NCI-H2107 (cell line): ENCODE measurements at places on chromosomes 2 and 18.

DNA sequence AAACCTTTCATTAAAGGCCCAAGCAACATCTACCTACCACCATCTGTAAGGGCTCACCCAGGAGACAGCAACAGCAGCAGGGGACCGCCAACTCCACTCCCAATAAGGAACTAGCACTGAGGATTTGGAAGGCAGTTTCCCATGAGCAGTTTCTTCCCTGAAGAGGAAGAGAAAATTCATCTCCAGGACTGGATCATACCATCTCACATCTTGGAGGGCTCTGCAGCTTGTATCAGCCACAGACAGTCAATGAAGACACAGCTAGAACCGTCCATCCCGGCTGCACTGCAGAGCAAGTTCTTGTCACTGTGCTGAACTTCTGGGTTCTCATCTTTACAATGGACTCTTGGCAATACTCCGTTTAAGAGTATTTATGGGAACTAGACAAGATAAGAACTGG is 2.8 kb upstream of the GYPC start:
- no peak for DNase-seq

DNA sequence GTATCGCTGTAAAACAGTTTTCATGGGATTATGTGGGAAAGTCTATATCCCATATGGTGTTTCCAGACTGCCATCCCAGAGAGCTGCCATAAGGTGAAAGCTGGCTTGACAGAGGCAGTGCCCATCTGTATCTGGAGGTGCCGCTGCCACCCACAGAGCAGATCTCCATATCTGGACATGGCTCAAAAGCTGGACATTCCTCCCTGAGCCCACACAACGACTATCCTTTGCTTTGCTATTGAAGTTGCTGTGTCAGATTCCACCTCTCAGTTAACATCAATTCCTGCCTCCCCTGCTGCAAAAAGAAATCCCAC is 55.2 kb downstream of the RND3 start:
- DNase-seq: no peak

GRCh38 chr2:127428057-127428814 is 10.0 kb downstream of the PROC start:
- DNase-seq: no peak

DNA sequence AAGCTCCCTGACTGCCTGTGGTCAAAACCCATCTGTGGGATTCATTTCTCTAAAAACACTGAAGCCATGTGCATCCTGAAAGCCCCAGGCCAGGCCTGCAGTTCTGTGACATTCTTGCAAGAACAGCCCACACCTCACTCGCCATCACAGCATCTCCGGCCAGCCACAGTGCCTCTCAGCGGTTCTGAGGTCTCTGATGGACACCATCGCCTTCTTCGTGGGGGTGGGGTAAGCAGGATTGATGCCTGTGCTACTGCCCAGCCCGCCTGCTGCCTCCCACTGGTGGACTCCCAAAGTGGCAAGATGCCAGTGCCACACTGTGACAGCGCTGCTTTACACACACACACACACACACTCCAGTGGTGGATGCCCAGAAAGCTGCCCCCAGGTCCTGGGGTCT is 5.2 kb upstream of the PRLH start:
- no peak for DNase-seq

DNA sequence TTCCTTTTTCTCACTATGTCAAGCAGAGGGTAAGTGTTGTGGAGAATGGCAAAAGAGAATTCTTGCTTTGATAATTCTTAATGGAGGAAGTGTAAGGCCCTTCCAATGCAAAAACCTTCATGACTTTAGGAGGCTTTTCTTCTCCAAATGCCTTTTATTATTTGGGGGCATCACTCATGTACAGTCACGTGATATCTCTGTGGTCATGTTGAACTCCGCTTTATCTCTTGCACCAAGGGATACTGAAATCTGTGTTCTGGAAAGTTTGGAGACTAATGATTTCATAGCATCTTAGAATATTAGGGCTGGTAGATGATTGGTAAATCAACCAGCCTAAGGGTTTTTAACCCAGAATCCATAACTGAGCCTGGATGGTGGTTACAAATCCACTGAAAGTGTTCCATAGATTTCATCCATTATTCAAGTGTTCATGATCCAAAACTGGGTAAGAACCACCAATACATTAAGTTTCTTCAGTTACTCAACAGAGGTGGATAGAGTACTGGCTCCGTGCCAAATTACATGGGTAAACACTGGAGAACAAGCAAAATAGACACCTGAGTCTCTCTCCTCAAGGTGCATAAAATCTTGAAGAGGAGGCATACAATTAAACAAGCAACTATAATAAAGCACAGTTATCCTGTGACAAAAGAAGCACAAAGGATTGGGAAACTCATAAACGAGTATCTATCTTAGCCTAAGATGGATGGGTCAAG is 169.6 kb upstream of the EPHA4 start:
- no peak for DNase-seq

DNA sequence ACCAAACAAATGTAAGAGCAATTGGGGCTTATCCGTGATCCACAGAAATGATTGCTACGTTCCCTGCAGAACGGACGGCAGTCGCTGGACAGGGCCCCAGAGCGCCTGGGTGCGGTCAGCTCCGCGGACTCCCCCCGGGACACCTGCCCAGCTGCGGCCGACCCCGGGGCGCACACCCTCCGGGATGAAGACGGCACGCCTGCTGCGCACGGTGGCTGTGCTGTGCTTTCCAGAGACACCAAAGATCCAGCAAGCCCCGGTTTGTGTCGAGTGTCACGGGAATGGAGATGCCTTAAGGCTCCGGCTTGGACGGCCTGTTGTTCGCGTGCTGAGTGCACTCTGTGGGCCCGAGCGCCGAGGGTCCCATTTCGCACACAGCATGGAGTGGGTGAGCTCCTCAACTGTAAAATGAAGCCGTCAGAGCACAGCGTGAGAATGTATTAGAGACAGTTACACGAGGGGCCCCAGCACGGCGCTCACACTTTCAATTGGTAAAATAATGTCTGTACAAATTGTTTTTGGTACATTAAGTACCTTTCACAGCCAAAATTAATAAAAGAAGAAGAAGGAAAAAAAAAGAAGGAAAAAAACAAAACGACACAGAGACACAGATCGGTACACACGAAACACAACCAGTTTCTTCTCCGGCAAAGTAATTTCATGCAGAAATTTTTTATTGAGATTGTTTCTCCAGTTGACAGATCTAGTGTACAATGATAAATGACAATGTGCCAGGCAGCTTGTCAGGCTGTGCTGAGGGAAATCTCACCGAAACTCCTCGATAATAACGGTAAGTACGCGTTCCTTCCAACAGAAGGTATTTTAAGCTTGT is 615.8 kb upstream of the SALL3 start:
- no peak for DNase-seq

- DNase-seq: no peak
These were observed 150.1 kb downstream of the SOX11 start for GRCh38 chr2:5842326-5842725.

DNA sequence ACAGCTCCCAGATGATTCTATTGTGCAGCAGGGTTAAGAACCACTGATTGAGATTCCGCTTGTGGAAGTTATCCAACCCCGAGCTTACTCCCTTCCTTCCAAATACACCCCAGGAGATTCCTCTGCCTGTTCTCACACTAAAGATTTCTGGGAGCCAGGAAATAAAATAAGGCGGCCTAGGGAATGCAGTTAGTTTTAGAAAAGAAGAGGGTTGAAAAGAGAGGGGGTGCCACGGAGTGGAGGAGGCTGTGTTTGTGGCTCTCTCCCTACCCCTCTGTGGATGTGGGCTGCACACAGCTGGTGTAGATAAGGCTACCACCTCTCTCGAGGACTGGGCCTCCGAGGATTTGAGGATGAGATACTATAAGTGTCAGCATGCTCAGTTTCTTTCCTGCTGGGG is 25.1 kb upstream of the SP3 start:
- DNase-seq: no peak

GRCh38 chr2:169050476-169051240 is 18.7 kb upstream of the DHRS9 start:
- DNase-seq: no peak

GRCh38 chr2:16741498-16741897 is 75.9 kb upstream of the CYRIA start:
- no peak for DNase-seq

GRCh38 chr18:27585602-27586173 is 400.6 kb upstream of the CHST9 start:
- DNase-seq: no peak

GRCh38 chr2:18501156-18501555 is 59.3 kb downstream of the RDH14 start:
- DNase-seq: no peak

- no peak for DNase-seq
These were observed 783.6 kb upstream of the ZEB2 start for GRCh38 chr2:145303536-145303935.

DNA sequence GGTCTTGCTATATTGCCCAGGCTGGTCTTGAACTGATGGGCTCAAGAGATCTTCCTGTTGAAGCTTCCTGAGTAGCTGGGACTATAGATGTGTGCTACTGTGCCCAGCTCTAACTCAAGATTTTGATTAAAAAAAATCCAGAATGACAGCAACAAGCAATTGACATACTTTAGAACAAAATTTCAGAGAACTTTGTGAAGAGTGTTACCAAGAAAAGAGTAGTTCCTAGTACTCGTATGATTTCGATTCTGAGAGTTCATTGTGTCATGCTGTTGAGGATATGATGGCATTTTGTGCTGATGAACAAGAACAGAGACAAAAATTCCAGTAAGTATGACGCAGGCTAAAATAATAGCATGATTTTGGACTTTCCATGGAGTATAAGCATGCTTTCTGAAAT is 90.2 kb upstream of the TWSG1 start:
- DNase-seq: no peak

DNA sequence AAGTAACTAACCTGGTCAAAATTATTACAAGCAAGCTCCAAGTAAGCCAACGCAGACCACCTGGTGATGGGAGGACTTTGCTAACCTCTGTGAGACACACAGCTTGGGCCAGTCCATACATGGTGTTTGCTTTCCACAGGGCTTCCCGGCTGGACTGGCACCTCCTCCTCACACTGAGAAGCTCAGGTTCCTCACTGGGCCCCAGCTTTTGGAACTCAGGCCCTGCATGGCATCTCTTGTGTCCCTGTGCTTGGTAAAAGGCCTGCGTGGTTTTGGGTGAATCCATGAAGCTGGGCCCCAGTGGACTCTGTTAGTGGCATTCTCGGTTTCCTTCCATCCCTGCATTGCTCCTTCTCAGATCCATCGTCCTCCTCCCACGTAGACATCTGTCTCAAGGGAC is 123.4 kb downstream of the VAPA start:
- no peak for DNase-seq

- DNase-seq: no peak
These were observed 21.1 kb downstream of the EMX1 start for GRCh38 chr2:72938455-72938854.

DNA sequence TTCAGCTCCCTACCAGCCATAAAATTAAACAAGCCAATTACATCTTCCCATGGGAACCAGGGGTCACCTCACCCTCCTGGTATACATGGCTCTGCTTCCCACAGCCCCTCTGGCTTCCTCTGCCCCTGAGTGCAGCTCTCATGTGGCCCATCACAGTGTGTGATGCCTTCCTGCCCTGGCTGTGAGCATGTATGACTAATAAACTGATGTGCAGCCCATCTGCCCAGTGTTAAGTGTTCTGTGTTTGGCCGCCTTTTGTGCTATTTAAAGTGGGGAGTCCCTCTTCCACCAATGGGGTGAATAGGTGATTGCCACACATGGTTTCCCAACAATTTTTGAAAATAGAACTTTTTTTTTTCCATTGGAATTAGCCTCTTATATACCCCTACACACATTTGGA is 87.7 kb upstream of the PIEZO2 start:
- no peak for DNase-seq

GRCh38 chr18:26556573-26556972 is 8.2 kb upstream of the KCTD1 start:
- DNase-seq: no peak

DNA sequence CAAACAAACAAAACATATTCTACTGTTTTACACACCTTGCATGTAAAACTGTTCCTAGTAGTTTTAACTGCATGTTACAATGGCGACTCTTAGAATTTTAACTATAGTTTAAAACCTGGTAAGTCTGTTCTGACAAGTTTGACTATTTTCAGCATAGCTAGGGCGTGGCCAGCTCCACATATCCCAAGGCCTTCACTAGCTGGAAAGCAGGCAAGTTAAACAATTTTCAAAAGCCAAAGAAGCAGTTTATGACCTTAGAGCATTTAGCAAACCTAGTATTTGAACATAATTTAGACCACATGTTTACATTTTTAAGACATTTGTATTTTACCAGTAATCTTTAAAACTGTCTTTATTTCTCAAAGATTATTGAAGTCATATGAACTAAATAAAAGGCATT is 402.8 kb upstream of the SYT4 start:
- DNase-seq: no peak

GRCh38 chr2:147076634-147077033 is 768.2 kb upstream of the ACVR2A start:
- no peak for DNase-seq

GRCh38 chr2:96637385-96638143 is 548 bp downstream of the KANSL3 start:
- no peak for DNase-seq

DNA sequence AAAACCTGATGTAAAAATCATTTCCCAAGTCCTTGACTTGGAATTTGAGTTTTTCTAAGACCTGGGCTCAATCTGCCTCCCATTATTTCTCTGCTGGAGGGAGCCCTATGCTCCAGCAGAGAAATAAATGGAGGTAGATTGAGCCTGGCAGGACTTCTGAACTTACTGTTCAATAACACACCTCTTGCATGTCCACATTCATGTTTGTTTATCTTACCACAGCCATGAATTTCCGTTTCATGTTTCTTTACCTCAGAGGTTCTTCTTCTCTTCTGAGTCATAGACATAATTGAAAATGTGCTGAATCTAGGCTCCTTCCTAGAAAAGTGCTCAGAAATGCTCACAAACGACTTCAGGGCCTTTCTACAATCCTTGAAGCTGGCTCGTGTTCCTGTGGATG is 170.8 kb downstream of the PMAIP1 start:
- DNase-seq: no peak

DNA sequence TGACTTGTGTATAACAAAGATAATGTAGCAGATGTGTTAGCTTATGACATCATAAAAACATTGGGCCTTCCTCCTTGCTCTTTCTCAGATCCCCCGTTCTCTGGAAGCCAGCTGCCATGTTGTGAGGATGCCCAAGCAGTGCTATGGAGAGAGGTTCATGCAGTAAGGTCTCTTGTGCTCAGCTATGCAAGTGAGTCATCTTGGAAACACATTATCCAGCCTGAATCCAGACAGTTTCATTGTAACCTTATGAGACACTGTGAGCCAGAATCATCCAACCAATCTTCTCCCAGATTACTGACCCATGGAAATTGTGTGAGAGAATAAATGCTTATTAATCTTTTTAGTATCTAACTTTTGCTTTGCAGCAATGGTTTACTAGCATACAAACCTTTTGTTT is 60.8 kb downstream of the ST6GAL2 start:
- DNase-seq: no peak

GRCh38 chr2:8549273-8549922 is 132.5 kb upstream of the ID2 start:
- no peak for DNase-seq

GRCh38 chr18:56112013-56112749 is 524.2 kb upstream of the TCF4 start:
- no peak for DNase-seq

- no peak for DNase-seq
These were observed 970 bp upstream of the ADCYAP1 start for GRCh38 chr18:903701-904100.
